Kidney epithelial cell (primary cell): ENCODE measurements at places on chromosomes 12 and 14. TPM values are rescaled to one million over a fixed set of nuclear protein-coding genes. Genes with fewer than 3 reads are reported as not detected.

RERG gene
- total RNA-seq = 1.2 and 1.6 TPM in 2 replicates

SCARB1 gene
- total RNA-seq = 30.0 and 36.1 TPM in 2 replicates

NTN4 gene
- total RNA-seq = 76.7 and 81.3 TPM in 2 replicates

- DNase-seq = no peak
Observed at GRCh38 chr14:67522270-67522669, 10.8 kb upstream of the PLEKHH1 start.

DNA sequence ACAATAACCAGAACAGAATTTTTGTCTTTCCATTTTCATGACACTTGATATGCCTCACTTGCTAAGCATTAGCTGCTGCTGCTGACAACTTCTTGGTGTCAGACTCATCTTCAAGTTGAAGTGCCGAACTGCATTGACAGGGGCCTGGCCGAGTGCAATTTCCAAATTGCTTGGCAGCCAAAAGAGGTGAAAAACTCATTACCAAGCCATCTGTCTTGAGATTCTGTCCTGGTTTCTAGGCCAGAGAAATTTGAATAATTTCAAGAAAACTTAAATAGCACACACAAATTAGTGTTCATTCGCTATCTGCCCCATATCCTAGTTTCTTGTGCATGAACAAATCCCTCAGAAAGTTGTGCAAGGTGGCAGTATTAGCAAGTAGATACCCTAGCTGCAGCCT is 165.3 kb upstream of the RASSF8 start:
- no peak for DNase-seq
